Bone marrow (tissue), 2 donors: ENCODE measurements at places on chromosomes 6 and 20.

- DNase-seq = no peak
Measured at GRCh38 chr6:25788305-25788922, 33.9 kb downstream of the SLC17A4 start.

- DNase-seq = no peak
Measured at GRCh38 chr6:83183082-83183828, 9.8 kb downstream of the PGM3 start.

GRCh38 chr6:127026247-127026646 lies 92.2 kb upstream of the RSPO3 start:
- DNase-seq = no peak

DNA sequence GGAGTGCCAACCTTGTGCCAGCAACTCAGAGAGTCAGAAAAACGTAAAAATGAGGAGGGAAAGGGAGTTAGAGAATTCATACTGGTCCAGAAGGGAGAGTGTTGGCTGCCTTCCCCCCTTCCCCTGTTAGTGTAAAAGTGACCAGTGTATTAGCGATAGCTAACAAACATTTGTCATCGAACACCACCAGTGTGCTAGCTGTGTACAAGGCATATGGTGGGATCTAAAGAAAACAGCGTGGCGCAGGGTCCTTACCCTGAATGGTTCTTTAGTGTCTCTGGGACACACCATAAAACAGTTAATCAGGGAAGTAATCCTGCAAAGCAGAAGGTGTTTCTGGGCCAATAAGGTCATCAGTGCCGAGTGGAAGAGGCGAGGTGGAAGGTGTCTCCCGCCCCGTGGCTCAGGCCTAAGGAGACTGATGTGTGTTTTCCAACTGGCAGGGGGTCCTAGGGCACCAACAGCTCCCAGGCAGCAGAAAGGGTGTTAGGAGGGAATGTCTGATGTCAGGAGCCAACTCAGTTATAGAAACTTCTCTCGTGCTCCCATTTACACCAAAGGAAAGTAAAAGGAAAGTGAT lies 91.9 kb downstream of the TCP11 start:
- DNase-seq = no peak

DNA sequence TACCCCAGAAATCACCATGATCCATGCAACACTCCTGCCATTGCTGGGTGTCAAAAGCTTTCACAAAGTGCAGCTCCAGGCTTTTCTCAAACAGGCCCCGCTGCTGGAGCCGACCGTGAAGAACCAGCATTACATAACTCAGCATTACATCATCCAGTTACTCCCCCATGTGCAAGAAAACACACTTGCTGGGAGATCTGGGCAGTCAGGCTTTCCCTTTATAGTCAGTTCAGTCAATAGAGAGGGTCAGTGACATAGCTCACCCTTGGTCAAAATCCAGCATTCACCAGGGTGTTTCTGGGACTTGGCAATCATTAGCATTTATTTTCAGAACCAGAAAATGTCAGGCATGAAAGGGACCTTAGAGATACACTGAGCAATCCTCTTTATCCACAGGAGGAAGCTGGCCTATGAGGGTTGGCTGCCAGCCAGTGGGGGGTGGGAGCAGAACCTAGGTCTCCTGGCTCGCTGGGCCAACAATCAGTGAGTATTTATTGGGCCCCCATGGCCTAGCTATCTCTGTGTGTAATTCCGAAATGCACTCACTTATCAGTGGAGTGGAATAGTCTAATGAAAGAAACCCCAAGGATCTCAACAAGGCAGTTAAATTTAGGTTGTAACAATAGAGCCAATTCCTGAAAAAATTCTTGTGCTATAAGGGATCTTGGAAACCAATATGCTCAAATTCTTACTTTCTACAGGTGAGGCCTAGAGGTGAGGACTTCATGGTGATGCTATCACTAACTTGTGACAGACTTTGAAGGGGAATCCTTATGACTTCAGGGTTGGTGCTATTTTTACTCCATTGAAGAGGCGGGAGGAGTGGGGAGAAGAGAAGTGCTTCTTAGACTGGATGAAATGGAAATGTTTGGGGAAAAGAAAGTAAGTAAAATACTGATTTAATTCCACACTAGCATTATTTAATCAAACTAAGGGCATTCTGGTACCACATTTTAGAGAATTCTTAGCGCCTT lies 54.6 kb downstream of the LYRM4 start:
- DNase-seq = peak; percentile 53
